ENCODE measurements at places on chromosomes 5 and 9.

- no peak for DNase-seq
Measured at GRCh38 chr9:72789885-72790284, 163.0 kb downstream of the ALDH1A1 start.

GRCh38 chr9:105438141-105438806 is 9.6 kb upstream of the FSD1L start:
- DNase-seq: no peak

DNA sequence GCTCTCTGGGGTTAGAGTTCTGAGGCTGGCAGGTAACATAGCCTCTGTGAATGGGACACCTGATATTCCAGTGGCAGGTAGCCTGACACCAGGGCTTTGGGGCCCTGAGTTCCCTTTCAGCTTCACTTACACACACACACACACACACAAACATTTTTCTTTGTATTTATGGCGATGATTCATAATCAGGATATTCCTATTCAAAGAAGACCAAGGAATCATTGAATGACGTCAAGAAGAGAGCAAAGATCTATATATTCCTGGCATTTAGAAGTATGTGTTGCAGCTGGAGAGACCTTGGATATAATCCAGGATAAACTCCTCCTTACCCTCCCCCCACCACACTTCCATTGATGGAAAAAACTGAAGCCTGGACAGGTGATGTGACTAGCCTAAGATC is 7.9 kb upstream of the ENTREP1 start:
- DNase-seq: no peak

GRCh38 chr5:95252801-95253200 is 32.1 kb downstream of the MCTP1 start:
- DNase-seq: no peak

DNA sequence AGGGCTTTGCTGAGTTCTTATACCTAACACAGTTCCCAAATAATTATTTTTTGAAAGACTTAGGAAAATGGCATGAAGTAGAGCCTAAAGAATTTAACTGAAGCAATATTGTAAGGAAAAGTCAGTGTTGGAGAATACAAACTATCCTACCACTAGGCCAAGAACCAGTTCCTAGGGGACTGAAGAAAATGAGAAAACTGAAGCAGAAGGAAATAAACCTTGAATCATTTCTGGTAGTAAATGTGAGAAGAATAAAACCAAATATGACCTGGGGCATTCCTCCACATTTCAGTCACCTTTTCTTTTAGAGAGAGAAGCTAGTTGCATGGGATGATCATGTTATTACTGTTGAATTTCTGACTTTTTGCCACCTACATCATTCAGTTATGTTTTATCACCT is 1393.9 kb upstream of the C9orf72 start:
- DNase-seq: no peak

GRCh38 chr9:73667749-73668148 is 516.1 kb downstream of the ANXA1 start:
- DNase-seq: no peak

- no peak for DNase-seq
Measured at GRCh38 chr5:2175842-2176404, 293.2 kb upstream of the IRX4 start.

GRCh38 chr5:150347003-150347402 is 10.5 kb upstream of the TCOF1 start:
- DNase-seq: no peak

- DNase-seq: no peak
Measured at GRCh38 chr9:94270009-94270408, 10.9 kb downstream of the ZNF169 start.

DNA sequence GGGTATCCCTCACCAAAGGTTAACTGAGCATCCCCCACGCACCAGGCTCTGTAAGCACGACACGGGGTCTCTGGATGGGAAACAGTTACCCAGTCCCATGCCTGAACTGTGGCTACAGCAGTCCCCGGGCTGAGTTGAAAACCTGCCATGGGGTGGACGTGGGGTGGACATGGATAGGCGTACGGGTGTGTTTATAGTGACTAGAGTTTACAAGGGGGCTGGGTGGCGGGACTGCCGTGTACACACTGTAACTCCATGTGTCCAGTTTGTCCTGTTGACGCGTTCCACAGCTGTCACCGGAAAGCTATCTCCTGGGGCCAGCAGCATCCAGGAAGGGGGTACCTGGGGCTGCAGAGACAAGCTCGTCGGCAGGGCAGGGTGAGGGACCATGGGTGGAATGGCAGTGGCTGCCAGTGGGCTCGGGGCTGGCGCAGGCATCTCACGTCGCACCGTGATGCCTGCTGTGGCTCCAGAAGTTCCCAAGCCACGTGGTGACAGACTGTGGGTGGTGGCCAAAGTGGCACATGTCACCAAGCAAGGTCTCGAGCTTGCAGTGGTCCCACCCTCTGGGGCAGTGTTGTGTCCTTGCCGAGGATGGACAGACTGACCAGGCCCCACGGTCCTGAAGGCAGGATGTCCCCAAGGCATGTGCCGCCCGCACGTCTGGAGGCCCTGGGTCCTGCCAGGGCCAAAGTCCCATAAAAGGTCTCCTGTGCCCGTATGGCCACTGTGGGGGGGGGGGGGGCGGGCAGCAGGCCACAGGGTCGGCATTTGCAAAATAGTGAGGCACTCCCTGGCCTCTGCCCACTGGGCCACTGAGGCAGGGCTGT is 29.3 kb upstream of the RNF130 start:
- DNase-seq: no peak

DNA sequence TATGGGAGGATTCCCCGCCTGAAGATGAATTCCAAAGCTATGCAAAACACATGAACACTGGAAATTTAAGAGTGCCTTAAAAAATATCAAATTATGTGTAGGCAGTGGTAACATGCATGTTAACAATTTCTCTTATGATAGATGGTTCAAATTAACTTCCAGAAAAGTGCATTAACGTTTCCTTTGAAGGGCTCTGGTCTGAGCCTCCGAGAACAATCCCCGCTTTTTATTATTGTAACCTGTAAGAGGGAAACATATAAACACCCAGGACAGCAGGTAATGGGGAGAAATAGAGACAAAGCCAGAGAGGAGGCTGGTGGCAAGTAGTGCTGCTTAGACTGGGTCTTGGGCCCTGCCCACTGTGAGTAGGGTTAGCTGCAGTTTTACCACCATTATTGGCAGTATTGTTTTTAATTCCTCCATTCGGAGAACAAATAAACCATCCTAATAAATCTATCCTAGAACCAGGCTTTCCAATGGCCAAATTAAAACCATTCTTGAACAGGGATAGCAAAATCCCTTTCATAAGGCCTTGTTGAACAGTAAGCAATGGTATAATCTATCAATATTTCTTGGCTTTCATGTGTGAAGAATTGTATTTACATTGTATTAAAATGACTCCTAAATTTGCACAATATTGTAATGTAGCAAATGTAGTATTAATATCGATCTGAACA is 6.3 kb downstream of the NR2F1 start:
- DNase-seq: no peak

DNA sequence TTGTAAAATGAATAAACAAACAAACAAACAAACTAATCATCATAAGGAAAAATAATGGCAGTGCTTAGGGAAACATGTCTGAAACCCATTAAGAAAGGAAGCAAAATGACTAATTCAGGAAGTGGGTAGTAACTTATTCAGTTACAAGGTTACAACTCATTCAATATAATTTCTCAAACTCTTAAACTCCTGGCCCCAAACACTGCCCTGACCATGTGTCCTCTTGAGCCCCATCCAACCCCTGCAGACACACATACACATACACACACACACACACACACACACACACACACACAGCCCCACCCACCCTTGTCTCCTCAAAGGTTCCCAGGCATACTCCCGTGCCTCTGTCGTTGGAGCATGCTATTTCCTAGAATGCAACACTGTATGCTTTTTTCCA is 193.9 kb downstream of the SEC61B start:
- DNase-seq: no peak

- DNase-seq: no peak
Measured at GRCh38 chr5:108168915-108169314, 213.0 kb downstream of the FBXL17 start.

- no peak for DNase-seq
Measured at GRCh38 chr9:3511551-3511950, 14.2 kb downstream of the RFX3 start.

DNA sequence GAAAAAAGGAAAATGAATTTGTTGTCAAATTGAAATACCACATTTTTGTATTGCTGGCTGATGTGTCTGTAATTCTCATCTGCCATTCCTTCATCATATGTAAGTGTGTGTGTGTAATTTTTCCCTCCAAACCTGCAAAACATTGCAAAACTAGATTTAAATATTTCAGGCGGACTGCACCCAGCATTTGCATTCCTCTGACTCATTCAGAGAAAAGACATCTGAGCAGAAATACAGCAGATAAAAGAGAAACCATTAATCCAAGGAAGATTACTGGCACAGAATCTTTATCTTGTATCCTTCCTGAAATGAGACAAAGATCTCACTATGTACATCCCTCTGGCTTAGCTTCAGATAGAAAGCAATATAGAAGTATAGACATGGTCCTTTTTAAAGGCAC is 275.3 kb downstream of the TMEM38B start:
- DNase-seq: no peak

DNA sequence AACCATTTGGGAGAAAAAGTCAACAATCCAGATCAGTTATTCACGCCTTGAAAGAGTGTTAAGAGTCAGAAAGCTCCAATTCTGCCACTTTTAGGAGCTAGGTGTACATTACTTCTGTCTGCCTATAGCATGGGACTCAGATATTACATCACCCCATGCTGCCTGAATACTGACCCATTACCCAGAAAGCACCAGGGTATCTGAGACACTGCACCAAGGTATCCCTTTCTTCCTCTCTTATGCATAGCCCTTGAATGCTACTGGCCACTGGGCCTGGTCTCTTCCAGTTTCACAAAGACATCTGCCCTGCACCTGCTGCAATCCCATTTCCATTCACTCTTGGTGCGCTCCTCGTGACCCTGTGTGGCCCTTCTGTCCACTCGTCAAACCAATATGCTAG is 2.6 kb downstream of the STRBP start:
- no peak for DNase-seq

- no peak for DNase-seq
Measured at GRCh38 chr5:95956021-95956899, 5.4 kb downstream of the ELL2 start.

DNA sequence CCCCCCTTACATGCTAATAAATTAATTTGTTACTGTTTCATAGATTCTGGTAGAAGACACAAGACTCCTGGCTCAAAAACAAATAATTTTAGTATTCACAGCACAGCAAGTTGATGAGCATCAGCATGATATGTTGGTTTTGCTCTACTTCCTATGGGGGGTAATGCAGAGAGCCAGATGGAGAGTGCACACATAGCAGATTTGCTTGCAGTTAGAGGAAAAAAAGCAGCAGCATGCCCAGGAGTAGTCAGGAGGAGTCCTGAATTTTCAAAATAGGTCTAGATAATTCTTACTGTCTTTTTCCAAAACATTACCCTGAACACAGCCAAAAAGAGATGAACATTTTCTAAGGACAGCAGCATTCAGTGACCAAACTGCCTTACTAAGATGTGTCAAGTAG is 261.3 kb downstream of the COX7C start:
- no peak for DNase-seq

DNA sequence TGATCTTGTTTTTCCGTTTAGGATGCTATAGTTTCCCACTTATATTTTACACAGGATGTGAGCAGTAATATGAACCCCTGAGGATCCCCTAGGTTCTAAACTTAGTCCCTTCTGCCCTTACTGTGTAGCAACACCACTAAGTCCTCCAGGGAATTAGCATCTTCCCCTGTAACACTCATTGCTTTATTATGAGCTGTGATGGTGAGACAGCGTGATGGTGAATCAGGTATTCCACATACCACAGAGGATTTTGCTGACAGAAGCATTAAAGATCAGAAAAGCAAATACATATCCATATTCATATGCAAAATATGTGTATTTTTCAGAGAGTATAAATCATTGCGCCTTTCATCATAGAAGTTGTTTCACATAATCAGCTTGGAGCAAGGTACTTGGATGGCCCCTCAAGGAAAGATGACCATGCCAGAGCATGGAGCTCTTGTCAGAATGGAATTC is 317.0 kb downstream of the ICE1 start:
- DNase-seq: no peak

DNA sequence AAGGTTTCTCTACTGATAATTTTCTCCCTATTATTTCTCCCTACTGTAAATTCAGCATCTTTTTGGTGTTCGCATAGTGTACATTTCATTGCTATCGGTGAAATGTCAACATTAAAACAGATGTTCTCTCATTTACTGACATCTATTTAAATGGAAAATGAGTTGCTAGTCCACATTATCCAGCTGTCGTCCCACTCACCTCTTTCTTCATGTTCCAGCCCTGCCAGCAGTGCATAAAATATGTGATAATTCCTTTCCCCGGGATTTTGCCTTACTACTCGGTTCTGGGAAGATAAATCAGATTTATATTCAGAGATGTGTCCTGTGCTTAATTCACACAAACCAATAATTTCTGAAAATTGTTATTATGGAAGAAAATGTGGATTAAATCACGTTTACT is 155.8 kb downstream of the MYO10 start:
- no peak for DNase-seq

- DNase-seq: no peak
Measured at GRCh38 chr5:31478901-31479300, 53.0 kb downstream of the DROSHA start.

DNA sequence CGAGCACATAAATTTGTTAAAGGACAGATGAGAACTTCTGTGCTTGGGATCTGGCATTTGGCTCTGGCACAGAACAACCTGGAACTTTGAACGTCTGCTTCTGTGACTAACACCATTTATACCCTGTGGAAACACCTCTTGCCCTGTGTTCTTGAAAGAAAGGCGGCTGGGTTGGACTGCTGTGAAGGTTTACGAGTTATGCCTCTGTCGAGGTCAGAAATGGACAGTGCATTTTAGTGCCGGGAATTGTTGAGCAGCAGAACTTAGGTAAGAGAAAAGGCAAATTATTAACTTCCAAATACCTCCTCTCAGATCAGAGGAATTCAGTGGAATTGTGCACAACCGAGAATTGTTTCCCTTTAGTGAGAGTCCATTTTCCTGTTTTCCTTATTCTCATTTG is 14.1 kb upstream of the INIP start:
- no peak for DNase-seq

DNA sequence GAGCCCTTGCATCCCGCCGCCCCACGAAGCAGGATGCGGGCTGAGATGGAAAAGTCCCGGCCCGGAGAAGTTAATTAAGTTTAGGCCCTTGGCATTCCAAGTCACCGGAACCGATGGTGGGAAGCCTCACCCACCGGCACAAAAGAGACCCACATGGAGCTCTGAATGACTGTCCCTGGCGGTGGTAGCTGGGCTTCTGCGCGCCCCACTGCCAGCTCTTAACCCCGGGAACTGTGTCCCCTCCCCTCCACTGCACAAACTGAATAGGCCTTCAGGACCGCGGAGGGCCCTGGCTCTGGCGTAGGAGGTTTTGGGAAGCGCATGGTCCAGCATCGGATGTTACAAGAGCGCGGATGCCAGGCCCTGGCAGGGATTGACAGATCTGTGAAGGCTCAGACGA is 291.1 kb upstream of the TUT7 start:
- DNase-seq: no peak

DNA sequence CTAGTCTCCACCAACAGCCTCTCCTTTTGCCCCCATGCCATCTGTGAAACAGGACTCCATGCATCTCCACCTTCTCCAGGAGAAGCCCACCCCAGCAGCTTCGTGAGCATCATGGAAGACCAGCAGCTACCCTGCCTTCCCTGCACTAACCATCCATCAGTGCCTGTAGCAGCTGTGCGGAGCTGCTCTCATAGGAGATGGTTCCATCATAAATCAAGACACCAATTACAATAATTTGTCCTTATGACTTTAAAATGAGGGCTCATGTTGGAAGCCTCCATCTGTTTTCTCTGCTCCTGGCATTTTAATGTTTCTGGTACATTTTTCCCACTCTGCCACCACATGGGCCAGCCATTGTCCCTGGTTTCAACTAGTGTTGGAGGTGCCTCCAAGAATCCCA is 69.9 kb downstream of the FGF1 start:
- DNase-seq: no peak

Measured in right forelimb (tissue), 1 donor.